ENCODE measurements at places on chromosomes 16 and 17.

DNA sequence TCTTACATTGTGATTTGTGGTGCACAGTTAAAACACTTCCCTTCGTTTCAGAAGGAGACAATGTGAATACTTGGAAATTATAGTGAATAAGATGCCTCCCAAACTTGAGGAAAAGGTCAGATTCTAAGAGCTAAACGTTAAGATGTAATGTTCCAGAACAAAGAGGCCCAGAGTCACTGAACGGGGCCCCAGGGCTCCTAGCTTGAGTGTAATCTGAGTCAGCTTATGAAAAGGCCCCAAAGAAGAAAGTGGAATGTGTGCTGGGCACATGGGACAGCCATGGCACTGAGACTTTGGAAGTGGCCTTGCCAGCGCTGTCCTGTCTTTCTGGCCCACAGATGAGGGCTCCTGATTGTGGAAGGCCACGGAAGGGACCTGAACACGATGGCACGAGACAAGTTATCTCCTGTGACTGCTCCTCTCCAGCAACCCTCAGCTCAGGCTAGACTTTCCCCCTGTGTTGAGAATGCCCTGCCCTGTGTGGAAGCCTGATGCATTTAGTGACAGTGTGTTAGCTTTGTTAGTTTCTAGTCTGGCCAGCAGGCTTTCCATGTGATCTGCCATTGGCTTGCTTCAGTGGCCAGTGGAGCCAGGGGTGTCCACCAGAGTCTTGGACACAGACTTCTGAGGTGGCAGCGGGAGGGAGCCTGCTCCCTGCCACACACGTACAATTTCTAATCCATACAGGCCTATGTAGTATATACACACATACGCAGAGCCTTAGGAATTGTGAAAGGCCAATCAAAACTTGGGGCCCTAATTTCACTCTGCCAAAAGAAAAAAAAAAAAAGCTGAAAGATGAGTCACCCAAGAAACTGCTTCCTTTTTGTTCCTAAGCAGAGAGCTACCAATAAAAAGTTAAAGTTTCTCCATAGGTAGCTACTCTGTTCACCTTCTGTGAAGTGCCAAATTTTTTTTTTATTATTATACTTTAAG lies 13.1 kb downstream of the SPATA33 start:
- DNase-seq, result peak; percentile 41

GRCh38 chr16:2996298-2996697 lies 16.1 kb upstream of the PKMYT1 start:
- DNase-seq, result no peak

DNA sequence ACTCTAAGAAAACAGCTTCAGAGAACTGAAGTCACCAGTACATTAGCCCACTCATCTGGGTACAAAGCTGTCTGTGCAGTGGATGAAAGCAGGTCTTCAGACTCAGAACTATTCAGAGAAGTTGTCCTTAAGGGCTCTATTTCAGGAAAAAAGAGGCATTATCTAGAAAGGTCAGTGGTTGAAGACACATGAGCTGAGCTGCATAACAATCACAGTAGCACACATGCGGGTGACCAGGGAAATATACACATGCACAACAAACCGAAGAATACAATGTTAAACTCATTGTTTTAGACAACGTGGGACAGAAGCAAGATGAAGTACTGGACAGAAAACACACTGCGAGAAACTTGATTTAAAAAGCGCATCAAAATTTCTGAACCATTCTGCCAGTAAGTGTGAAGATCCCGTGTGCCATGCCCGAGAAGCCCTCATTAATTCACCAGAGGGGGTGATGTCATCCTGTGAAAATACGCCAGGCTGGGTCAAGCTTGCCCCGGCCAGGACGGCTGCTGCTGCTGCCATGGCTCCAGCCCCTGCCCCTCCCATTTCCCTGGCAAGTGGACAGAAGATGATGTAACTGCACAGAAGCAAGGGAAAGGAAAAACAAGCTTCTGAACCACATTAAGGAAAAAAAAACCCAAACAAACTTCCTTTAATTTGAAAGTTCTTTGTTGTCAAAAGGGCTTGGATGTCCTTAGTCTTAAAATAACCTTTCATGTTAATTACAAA lies 10.1 kb downstream of the DYNC1LI2 start:
- peak; percentile 93 for DNase-seq

DNA sequence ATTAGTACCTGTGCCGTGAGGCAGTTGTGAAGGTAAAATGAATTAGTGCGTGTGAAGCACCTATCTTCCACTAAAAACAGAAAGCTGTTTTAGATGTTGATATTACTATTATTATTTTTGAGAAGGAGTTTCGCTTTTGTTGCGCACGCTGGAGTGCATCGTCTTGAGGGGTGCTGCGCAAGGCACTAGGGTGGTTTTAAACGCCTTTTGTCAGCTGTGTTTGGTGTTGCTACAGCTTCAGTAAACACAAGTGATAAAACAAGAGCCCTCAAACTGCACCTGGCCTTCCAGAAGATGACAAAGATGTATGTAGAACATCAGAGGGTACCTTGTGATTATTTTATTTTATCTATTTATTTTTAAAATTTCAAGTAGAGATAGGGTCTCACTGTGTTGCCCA lies 38.2 kb downstream of the PLCG2 start:
- DNase-seq, result no peak

- no peak for DNase-seq
Observed at GRCh38 chr16:25729188-25729915, 37.6 kb downstream of the HS3ST4 start.

DNA sequence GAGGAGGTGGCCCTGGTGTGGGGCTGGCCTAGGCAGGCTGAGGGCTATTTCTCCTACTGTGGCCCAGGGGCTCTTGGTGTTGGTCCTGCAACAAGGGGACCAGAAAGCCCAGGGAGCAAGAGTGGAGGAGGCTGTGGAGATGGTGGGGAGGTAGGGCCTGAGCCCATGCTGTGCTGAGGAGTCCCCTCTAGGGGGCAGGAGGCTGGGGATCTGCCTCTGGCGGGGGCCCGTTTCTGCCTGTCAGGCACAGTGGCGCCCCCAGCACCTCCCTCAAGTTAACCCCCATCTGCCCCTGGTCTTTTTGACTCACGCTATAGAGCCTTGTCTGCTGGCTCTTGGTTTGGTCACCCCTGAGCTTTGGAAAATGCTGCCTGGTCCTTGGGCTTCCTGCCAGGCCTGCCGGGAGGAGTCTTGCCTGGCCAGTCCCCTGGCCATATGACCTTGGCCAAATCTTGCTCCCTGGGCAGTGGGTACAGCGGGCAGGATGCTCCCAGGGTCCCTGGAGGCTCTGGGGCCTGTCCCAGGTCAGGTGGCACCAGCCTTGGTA lies 5.9 kb downstream of the BAIAP2 start:
- no peak for DNase-seq

DNA sequence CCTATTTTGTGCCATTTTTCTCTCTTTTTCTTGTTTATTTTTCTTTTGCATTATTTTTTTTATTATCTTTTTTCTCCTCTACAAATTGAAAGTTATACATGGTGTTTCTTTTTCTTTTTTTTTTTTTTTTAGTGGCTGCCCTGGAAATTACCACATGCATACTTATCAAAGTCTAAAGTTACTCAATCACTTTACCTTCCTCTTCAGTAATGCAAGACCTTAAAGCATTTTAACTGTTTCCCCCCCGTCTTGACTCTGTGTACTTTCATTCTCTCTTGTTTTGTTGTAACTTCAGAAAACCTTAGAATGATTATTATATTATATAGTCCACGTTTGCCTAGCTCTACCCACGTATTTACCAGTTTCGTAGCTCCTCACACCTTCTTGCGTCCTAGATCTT lies 33.3 kb upstream of the SMPD3 start:
- no peak for DNase-seq

GRCh38 chr16:2270070-2270462 lies 2.1 kb upstream of the RNPS1 start:
- DNase-seq, result no peak

GRCh38 chr17:75589919-75590303 lies 2.3 kb downstream of the MYO15B start:
- no peak for DNase-seq

DNA sequence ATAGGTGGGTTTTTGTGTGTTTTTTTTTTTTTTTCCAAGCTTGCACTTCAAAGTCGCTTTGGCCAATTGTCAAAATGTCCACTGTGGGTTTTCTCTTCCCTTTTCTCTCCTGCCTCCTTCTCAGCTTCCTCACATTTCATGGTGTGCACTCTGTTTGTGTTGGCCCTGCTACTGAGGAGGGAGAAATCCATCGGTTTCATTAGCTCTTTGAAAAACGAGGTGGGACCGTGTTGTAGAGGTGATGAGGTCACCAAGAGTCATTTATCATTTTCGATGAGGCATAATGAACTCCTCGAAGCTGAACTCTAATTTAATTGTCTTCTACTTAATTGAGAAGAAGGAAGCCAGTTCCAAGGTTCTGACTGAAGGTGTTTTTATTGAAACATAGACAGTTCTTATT lies 174.4 kb upstream of the TOX3 start:
- no peak for DNase-seq
